ENCODE measurements at places on chromosomes 11 and 22. TPM values are rescaled to one million over a fixed set of nuclear protein-coding genes. Genes with fewer than 3 reads are reported as not detected.

Gene WBP2NL
- 0.22 TPM for total RNA-seq

DNA sequence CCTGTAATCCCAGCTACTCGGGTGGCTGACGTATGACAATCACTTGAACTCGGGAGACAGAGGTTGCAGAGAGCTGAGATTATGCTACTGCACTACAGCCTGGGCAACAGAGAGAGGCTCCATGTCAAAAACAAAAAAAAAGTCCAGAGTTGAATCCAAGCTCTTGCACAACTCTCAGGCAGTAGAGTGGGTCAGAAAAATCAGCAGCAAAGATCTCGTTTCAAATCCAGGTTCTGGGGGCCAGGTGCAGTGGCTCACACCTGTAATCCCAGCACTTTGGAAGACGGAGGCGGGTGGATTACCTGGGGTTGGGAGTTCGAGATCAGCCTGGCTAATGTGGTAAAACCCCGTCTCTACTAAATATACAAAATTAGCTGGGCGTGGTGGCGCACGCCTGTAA lies 24.9 kb downstream of the CLPB start:
- no peak for DNase-seq

GRCh38 chr11:77407613-77408012 lies 66.3 kb downstream of the PAK1 start:
- DNase-seq = no peak

- no peak for DNase-seq
Measured at GRCh38 chr11:116481126-116481675, 291.6 kb downstream of the BUD13 start.

DNA sequence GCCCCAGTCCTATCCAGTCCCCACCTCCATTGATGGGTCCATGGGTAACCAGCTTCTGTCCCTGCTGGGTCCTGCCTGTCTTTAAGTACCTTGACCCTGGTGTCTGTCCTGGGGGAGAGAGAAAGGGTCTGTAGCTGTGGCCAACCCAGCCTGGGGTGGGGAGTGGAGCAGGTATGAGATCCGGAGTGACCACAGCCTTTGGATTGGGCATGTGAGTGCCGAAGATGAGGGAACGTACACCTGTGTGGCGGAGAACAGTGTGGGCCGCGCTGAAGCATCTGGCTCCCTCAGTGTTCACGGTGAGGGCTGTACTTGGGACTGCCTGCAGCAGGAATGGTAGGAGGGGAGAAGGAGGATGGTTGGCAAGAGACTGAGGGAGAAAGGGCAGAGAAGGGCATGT lies 5.2 kb downstream of the ROBO3 start:
- DNase-seq = no peak
